CD8-positive, alpha-beta memory T cell (primary cell): ENCODE measurements at places on chromosomes 2 and 18. TPM values are rescaled to one million over a fixed set of nuclear protein-coding genes. Genes with fewer than 3 reads are reported as not detected.

- peaks cover 5% of the 10 kb centered on the region for H3K36me3 ChIP-seq
- H3K27ac ChIP-seq, result no peak overlapping the region
- H3K4me3 ChIP-seq, result no peak overlapping the region
- no peak for DNase-seq
- no peaks in the 10 kb centered on the region for H3K27me3 ChIP-seq
- H3K4me1 ChIP-seq, result no peaks in the 10 kb centered on the region
Measured at GRCh38 chr2:239353692-239354091, 47.1 kb downstream of the HDAC4 start.

DNA sequence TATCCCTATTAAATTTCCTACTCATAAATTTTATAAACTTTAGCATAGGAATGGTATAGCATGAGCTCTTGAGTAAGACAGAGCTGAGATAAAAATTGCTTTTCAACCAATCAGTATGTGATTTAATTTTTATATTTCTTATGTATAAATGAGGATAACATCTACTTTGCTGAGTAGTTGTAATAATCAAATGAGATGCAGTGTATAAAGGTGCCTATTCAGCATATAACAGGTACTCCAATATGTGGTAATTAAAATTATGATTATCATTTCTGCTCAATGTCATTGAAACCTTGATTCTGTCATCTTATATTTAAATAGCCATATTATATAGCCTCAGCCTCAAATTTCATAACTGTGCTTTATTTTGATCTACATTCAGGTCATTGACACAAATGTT, 700.4 kb upstream of the SLC8A1 start:
- no peaks in the 10 kb centered on the region for H3K27me3 ChIP-seq
- no peak overlapping the region for H3K4me3 ChIP-seq
- no peaks in the 10 kb centered on the region for H3K4me1 ChIP-seq

- H3K36me3 ChIP-seq, result no peaks in the 10 kb centered on the region
- DNase-seq, result no peak
- H3K27ac ChIP-seq, result no peak overlapping the region
- no peak overlapping the region for H3K4me3 ChIP-seq
- no peaks in the 10 kb centered on the region for H3K4me1 ChIP-seq
Measured at GRCh38 chr2:119574108-119574815, 30.0 kb downstream of the CFAP221 start.

DNA sequence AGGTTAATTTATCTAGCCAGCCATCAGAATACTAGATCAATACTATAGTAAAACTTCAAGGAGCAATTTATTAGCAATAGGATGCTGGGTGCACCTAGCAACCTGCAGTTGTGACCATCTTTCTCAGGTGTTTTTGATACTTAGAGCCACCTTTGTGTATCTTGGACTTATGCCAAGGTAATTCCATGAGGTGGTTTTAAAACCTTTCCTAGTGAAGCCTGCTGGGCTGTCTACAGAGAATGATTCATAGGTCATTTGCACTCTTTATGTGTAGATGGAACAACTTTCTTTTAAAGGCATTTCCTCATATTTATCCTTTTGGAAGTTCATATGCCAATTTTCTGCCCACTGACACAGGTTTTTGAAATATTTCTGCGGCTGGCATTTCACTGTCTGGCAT, 1030.1 kb upstream of the POU3F3 start:
- DNase-seq, result no peak
- H3K27me3 ChIP-seq, result no peaks in the 10 kb centered on the region
- no peak overlapping the region for H3K27ac ChIP-seq
- H3K4me3 ChIP-seq, result no peak overlapping the region
- no peaks in the 10 kb centered on the region for H3K36me3 ChIP-seq

GRCh38 chr2:71932037-71932779, 215.5 kb downstream of the CYP26B1 start:
- DNase-seq, result no peak
- H3K36me3 ChIP-seq, result no peaks in the 10 kb centered on the region
- H3K27ac ChIP-seq, result no peak overlapping the region
- no peaks in the 10 kb centered on the region for H3K27me3 ChIP-seq

DNA sequence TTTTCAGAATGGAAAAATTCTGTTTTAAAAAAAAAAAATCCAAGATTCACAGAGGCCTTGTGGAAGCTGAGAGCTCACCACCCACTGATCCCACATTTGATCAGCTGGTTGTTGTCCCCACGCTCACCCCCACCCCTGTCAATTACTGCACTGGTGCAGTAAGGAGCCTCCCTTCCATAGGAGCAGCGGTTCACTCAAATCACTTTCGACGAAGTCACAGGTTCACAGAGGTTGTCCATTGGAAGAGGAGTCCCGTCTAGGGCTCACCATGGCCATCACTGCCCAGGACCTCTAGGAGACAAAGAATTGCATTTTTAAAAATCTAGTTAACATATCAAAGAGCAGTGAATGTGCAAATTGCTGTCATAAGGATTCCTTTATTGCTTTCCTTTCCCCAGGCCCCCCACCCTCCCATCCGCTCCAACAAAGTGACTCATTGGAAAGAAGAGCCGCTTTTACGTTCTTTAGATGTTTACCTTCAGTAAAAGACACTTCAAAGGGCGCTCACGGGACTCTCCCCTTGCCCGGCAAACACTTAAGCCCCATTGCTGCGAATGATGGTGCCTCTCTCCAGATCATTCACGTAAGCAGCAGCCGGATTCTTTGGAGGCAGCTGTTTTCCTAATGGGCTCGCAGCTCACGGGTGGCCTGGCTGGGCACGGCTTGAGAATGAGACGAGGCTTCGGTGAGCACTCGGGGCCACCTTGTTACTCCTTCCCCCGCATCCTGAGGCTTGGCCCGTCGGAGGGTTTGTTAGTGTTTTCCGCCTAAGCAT, 165.5 kb upstream of the SALL3 start:
- no peaks in the 10 kb centered on the region for H3K27me3 ChIP-seq
- no peak overlapping the region for H3K4me3 ChIP-seq
- DNase-seq, result no peak
- no peak overlapping the region for H3K27ac ChIP-seq

DNA sequence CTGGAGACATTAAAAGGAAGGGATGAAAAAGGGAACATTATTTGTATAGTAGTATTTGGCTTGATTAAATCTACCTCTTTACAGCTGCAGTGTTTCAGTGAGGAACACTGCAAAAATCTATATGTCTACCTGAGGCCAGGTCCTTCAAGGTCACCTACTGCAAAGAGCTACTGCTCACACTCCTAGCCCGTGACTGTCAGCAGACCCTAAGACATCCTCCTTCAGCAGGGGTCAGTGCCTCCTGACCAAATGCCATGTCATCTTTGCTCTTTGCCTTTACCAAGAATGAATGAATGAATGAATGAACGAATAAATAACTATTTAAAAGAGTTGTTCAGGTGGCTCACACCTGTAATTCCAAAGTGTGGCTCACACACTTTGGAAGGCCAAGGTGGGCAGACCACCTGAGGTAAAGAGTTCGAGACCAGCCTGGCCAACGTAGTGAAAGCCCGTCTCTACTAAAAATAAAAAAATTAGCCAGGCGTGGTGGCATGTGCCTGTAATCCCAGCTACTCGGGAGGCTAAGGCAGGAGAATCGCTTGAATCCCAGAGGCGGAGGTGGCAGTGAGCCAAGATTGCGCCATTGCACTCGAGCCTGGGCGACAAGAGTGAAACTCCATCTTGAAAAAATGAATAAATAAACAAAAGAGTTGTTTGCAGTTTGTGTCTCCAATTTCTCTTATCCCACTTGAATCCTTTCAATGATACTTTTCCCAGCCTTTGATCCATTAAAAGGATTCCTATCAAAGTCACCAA, 84.3 kb upstream of the GRB14 start:
- no peaks in the 10 kb centered on the region for H3K27me3 ChIP-seq
- no peaks in the 10 kb centered on the region for H3K36me3 ChIP-seq
- H3K27ac ChIP-seq, result no peak overlapping the region
- no peaks in the 10 kb centered on the region for H3K4me1 ChIP-seq

Gene VIL1
- not detected for total RNA-seq

GRCh38 chr2:39667104-39667885, 1.6 kb downstream of the TMEM178A start:
- H3K4me1 ChIP-seq, result no peaks in the 10 kb centered on the region
- no peak overlapping the region for H3K4me3 ChIP-seq
- DNase-seq, result no peak
- peaks cover 28% of the 10 kb centered on the region for H3K27me3 ChIP-seq
- H3K36me3 ChIP-seq, result no peaks in the 10 kb centered on the region
- no peak overlapping the region for H3K27ac ChIP-seq

DNA sequence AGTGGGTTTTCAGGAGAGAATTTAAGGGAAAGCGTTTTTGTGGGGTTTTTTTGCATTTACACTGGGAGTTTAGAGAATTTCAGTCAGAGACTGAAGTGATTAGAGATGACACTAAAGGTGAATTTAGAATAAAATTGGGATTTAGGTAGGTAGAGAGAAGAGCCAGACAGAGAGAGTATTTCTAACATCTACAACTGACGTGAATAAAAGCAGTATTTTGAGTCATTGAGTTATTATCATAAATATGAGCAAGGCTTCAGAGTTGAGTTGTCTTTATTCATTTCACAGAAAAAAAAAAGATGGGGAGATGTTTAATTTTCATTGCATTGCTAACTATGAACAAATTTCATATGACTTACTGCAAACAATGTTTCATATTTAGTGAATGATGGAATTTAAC, 202.9 kb downstream of the DPP4 start:
- no peak for DNase-seq
- no peaks in the 10 kb centered on the region for H3K36me3 ChIP-seq
- H3K27me3 ChIP-seq, result no peaks in the 10 kb centered on the region
- no peak overlapping the region for H3K4me3 ChIP-seq
- H3K4me1 ChIP-seq, result no peaks in the 10 kb centered on the region
- no peak overlapping the region for H3K27ac ChIP-seq

Gene TRIM43
- not detected for total RNA-seq

Gene PAX8
- total RNA-seq, result 2.3 TPM

DNA sequence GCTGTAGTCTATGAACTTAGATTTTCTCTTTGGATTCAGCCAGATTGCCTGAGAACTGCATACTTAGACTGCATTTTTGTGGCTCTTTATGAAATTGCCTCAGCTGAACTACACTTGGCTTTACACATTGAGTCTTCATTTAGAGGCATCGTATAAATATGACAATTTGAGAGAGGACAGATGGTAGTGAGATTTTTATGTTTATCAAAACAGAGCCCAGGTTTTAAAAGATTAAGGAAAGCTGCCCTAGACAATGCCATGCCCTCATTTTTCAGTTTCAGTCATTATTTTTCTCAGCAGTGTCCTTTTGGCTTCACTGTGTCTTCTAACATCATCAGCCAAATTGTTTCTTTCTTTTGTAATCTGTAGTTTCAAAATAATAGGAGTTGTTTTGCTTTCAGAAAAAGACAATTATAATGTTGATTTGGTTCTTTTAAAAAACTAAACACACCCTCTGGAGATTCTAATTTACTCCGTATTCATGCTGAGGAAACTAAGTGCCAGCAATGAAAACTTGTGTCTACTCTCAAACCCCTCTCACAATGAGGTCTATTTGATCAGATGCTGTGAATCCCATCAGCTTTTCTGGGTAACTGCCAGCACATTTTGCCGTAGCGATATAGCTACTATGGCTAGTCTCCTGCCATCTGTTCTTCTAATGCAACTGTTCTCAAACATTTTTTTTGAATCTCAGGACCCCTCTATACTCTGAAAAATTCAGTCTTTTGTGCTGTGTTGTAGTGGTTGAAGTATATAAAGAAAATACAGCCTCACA, 46.2 kb downstream of the TWSG1 start:
- no peaks in the 10 kb centered on the region for H3K27me3 ChIP-seq
- H3K36me3 ChIP-seq, result no peaks in the 10 kb centered on the region
- no peak overlapping the region for H3K27ac ChIP-seq
- H3K4me3 ChIP-seq, result no peak overlapping the region
- DNase-seq, result no peak
- no peaks in the 10 kb centered on the region for H3K4me1 ChIP-seq

GRCh38 chr2:100929147-100929546, 72.9 kb upstream of the RPL31 start:
- no peak overlapping the region for H3K27ac ChIP-seq
- no peak for DNase-seq
- peaks cover 2% of the 10 kb centered on the region for H3K4me1 ChIP-seq
- H3K27me3 ChIP-seq, result no peaks in the 10 kb centered on the region

DNA sequence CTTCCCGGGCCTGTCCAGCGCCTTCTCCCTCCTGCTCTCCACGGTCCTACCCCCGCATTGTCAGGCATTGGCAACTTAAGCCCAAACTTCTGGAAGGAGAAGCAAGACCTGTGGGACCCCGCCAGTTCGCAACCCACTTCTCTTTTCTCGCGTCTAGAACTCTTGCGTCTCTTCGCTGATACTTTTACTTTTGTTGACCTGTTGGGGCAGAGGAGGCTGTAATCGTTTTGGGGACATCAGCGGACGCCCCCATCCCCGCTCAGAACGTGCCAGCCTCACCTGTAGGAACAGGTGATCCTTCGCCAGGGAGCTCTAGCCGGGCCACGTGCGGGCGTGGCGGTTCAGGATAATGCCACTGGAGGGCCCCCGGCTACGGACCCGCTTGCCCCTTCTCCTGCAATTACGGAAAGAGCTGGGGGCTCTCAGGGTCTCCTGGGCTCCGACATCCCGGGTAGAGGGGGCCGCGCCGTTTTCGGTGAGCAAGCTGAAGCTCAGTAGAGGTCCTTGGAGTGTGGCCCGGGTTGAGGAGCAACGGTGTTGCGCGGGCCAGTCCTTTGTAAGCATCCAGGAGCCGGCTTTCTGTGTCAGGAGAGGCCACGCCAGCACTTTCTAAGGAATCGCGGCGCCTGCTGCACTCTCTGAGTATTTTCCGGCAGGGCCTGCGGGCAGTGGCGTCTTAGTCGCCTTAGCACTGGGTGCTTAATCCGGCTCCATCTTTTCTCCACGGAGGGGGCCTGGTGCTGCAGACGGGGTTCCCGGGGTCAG, 1.6 kb downstream of the MTCL1 start:
- DNase-seq, result peak; percentile 14
- no peaks in the 10 kb centered on the region for H3K36me3 ChIP-seq
- H3K4me3 ChIP-seq, result peak overlapping the region; percentile 37
- H3K27ac ChIP-seq, result no peak overlapping the region
- peaks cover 19% of the 10 kb centered on the region for H3K4me1 ChIP-seq
- peaks cover 28% of the 10 kb centered on the region for H3K27me3 ChIP-seq

- H3K4me3 ChIP-seq, result no peak overlapping the region
- no peaks in the 10 kb centered on the region for H3K27me3 ChIP-seq
- no peaks in the 10 kb centered on the region for H3K4me1 ChIP-seq
- no peak overlapping the region for H3K27ac ChIP-seq
Measured at GRCh38 chr2:67828066-67828465, 234.7 kb downstream of the C1D start.

Gene NTSR2
- not detected for total RNA-seq

DNA sequence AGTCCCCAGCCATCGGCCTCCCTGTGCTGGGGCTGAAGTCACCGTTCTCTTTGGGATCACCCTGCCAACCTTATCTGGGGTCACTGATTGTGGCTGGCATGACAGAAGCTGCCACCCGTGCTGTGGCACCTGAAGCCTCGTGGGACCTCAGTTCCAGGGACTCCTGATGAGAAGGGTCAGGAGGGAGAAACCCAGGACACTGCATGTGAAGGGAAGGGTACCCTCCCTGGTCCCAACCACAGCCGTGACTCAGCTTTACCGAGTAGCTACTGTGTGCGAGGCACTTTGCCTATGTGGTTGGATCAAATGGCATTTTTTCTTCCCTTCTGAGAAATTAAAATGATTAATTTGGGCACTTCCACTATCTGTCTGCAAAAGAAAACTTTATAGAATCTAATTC, 64.4 kb downstream of the SP110 start:
- H3K4me1 ChIP-seq, result no peaks in the 10 kb centered on the region
- H3K36me3 ChIP-seq, result no peaks in the 10 kb centered on the region
- H3K27me3 ChIP-seq, result no peaks in the 10 kb centered on the region
- DNase-seq, result no peak
- no peak overlapping the region for H3K4me3 ChIP-seq

- H3K27ac ChIP-seq, result no peak overlapping the region
- no peaks in the 10 kb centered on the region for H3K27me3 ChIP-seq
- DNase-seq, result no peak
- H3K4me1 ChIP-seq, result no peaks in the 10 kb centered on the region
- H3K36me3 ChIP-seq, result no peaks in the 10 kb centered on the region
Measured at GRCh38 chr18:53649621-53650020, 574.8 kb downstream of the MBD2 start.
